Thoracic aorta (tissue), 2 donors: ENCODE measurements at places on chromosomes 13 and 19. TPM values are rescaled to one million over a fixed set of nuclear protein-coding genes. Genes with fewer than 3 reads are reported as not detected.
A peak's percentile ranks its signal among the peaks of the same experiment; 100 is the strongest.

DNA sequence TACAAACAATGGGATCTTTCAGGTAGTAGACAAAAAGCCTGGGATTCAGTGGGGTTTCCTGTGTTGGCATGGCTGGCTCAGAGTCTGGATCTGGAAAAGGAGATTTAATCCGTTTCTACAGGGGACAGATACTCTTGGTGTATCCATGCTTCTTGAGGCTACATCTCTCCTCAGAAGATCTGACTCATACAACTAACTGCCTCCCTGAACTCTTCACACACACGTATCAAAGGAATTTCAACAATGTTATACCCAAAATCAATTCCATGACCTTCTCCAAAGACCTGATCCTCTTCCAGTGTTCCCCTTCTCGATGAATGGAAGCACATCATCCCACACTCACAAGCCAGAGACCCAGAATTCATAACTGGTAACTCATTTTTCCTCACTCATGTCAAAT is 435.3 kb upstream of the NBEA start:
- no peaks in the 10 kb centered on the region for H3K4me1 ChIP-seq
- H3K4me3 ChIP-seq, result no peak overlapping the region
- no peaks in the 10 kb centered on the region for H3K27me3 ChIP-seq
- H3K36me3 ChIP-seq, result no peaks in the 10 kb centered on the region
- no peak overlapping the region for H3K27ac ChIP-seq

Gene SHISA7
- not detected for total RNA-seq

GRCh38 chr13:30333616-30334015 is 26.3 kb upstream of the KATNAL1 start:
- no peaks in the 10 kb centered on the region for H3K4me1 ChIP-seq
- H3K36me3 ChIP-seq, result no peaks in the 10 kb centered on the region
- H3K27me3 ChIP-seq, result no peaks in the 10 kb centered on the region
- H3K27ac ChIP-seq, result no peak overlapping the region
- no peak overlapping the region for H3K4me3 ChIP-seq
- DNase-seq, result no peak

- no peaks in the 10 kb centered on the region for H3K27me3 ChIP-seq
- H3K4me1 ChIP-seq, result peaks cover 16% of the 10 kb centered on the region
- peak overlapping the region; percentile 21 for H3K27ac ChIP-seq
- DNase-seq, result no peak
Observed at GRCh38 chr13:106468207-106468606, 67.3 kb downstream of the EFNB2 start.

Gene PLVAP
- total RNA-seq, result 120 TPM

GRCh38 chr13:110307767-110308655 is 927 bp downstream of the COL4A2 start:
- H3K27ac ChIP-seq, result peak overlapping the region; percentile 97
- DNase-seq, result no peak
- H3K4me1 ChIP-seq, result peaks cover 21% of the 10 kb centered on the region
- H3K4me3 ChIP-seq, result peak overlapping the region; percentile 95
- no peaks in the 10 kb centered on the region for H3K27me3 ChIP-seq
